ENCODE measurements at places on chromosomes 16 and 17.

DNA sequence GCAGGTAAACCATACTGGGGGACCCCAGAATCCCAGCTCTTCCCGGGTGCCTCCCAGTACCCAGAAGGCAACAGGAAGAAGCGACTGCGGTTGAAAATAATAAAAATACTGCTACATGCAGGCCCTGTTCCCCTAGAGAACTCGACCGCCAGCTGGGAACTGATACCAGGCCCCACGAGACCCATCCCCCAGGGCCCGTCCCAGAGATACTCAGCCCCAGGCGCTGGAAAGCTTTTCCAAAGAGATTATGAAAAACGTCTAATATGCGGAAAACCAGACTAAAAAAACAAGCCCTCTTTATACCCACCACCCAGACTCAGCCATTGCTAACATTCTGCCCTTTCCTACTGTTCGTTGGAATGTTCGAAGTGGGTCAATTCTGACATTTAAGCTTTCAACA lies 12.9 kb upstream of the MEAK7 start:
- no peak for DNase-seq

DNA sequence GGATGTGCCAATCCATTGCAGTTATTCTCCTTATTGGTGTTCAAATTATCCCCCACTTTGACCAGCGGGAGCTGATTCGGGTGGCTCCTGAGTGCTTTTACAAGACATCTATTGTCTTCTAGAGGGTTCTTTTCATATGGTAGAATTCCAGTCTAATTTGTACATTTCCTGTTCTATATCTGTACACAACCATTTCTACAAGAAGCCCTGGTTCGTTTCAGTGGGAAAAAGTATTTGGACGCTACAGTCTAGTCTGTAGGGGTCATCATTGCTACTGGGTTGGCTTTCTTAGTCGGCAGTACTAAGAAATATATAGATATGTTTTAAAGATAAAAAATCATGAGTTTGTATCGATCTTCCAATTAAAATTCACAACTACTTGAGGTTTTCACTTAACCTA lies 262.6 kb downstream of the MAP2K6 start:
- DNase-seq, result no peak

GRCh38 chr17:2146132-2146871 lies 91.4 kb downstream of the HIC1 start:
- DNase-seq, result no peak

DNA sequence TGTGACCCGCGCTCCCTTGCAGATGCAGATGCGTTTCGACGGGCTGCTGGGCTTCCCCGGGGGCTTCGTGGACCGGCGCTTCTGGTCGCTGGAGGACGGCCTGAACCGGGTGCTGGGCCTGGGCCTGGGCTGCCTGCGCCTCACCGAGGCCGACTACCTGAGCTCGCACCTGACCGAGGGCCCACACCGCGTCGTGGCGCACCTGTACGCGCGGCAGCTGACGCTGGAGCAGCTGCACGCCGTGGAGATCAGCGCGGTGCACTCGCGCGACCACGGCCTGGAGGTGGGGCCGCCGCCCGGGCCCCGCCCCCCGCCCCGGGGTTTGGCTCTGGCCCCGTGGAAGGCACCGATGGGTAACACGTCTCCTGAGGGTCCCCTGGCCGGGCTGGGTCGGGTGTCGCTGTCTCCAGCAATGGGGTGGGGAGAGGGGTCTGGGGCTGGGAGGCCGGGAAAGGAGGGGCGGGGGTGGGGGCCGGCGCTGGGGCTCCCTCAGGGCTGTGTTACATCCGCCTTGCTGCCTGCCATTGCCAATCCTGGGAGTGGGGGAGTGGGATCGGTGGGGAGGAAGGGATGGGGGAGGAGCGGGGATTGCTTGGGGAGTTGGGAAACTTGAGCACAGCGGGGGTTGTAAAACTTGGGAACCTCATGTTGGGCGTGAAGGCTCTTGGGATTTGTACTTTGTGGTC lies 737 bp downstream of the NUDT16L1 start:
- peak; percentile 41 for DNase-seq

DNA sequence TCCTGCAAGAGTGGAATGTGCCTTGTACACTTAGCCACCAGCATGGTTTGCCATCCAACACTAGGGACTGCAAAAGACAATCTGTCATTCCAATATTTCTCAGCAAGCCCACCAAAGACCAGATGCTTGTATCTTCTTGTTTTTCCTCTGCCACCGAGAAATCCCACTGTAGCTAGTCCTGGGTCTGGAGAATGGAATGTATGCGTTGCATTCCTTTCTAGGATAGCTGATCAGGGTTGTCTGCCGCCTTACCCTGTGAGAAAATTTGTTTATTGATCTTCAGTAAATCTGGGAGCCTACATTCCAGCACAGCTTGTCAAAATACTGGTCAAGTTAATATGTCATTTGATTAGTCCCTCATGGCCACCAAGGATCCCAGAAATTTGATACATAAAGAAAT lies 28.1 kb upstream of the ADAMTS18 start:
- DNase-seq, result no peak

DNA sequence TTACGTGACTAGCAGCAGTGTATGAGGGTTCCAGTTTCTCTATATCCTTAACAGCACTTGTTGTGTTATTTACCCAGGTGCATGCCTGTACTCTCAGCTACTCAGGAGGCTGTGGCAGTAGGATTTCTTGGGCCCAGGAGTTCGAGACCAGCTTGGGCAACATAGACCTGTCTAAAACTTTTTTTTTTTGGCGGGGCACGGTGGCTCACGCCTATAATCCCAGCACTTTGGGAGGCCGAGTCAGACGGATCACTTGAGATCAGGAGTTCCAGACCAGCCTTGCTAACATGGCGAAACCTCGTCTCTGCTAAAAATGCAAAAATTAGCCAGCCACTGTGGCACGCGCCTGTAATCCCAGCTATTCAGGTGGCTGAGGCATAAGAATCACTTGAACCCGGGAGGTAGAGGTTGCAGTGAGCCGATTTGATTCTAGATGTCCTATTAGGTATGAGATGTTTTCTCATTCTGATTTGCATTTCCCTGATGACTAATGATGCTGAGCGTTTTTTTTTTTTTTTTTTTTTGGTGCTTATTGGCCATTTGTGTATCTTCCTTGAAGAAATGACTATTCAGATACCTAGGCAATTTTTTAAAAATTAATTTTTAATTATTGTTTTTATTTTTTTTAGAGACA lies 13.4 kb downstream of the CASC3 start:
- DNase-seq, result no peak

GRCh38 chr16:2860826-2861567 lies 3.0 kb upstream of the PRSS22 start:
- DNase-seq, result peak; percentile 63

- no peak for DNase-seq
Measured at GRCh38 chr17:74768069-74768762, 7.9 kb downstream of the NAT9 start.

GRCh38 chr16:56451753-56452689 lies 667 bp downstream of the OGFOD1 start:
- DNase-seq, result peak; percentile 30
